NCI-H510A treated with DMSO at 0.1 percent for 48 hours (cell line): ENCODE measurements at places on chromosomes 7 and 10.

DNA sequence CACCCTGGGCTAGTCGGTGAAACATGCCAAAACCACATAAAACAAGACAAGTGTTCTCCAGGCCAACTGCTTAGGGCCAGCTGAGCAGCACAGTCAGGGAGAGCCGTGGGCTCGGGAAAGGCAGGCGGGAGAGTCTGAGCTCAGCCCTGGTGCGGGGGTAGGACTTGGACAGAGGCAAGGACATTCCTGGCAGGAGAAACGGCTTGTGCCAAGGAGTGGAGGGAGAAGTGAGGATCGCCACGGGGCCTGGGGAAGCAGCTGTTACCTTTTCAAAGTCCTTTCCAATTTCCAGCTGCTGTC lies 4.2 kb downstream of the ELN start:
- DNase-seq = no peak

DNA sequence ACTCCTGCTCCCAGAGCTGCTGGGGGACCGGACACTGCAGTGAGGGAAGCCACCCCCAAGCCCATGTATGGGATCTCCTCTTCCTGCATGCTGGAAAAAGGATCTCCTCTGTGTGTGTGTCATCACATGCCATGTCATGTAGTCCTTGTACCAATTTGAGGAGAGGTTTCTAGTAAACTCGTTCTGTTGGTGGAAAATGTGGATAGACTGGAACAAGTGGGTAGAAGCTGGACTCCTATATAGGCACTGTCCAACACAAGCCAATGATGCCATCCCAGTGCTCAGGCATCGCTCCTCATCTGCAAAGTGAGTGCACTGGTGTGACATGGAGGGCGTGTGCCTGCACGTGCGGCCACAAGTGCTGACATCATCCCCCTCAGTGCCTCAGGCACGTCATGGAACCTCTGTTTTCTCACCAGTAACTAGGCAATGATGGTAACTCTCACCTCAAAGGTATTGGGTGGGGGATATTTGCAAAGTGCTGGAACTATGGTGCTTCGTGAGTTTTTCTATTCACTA lies 19.3 kb downstream of the MYO1G start:
- no peak for DNase-seq

GRCh38 chr7:150481922-150482321 lies 31.5 kb downstream of the GIMAP8 start:
- no peak for DNase-seq

- no peak for DNase-seq
Observed at GRCh38 chr7:141190495-141190894, 116.6 kb downstream of the TMEM178B start.
